Dermis microvascular lymphatic vessel endothelial cell (primary cell): ENCODE measurements at places on chromosomes 3 and 15.

GRCh38 chr15:91541286-91541685 lies 312.2 kb upstream of the SLCO3A1 start:
- no peak for DNase-seq

DNA sequence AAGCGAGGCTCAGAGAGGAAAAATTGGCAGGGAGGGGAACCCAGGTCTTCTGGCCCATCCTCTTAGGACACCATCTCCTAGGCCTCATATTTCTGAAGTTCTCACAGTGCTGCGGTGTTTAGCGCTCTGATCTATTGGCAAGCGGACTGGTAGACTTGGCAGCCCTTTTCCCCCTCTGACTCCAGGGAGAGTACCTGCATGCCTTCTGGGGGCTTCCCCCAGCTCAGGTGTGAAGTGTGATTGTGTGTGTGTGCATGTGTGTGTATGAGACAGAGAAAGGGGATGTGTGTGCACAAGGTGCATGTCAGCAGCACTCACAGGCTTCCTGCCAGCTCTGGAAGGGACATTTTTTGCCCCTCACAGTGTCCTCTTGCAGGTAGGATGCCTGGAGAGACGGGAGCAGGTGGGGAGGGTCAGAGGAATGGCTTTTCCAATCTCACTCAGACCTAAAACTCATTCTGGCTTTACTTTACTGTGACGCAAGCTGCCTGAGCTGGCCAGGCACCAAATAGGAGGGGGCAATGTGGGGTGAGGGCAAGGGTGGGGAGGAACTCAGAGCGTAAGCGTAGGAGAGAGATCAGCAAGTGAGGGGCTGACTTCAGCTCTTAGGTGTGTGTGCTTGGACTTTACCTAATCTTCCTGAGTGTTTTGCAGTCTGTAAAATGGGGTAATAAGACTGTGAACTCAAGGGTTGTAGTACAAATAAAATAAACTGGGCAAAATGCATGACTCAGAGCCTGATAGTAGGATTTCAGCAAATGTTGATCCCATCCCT lies 4.0 kb upstream of the IL17RE start:
- no peak for DNase-seq

DNA sequence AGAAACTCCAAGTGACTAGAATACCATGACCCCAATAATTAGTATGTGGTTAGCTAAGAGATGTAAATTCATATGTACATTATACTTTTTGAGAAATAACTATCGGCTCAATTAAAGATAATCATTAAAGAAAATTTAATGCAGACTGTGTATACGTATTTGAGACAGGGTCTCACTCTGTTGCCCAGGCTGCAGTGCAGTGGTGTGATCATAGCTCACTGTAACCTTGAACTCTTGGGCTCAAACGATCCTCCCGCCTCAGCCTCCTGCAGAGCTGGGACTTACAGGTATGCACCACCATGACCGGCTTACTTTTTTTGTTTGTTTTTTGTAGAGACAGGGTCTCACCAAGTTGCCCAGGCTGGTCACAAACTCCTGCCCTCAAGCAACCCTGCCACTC lies 8.7 kb upstream of the CSTA start:
- no peak for DNase-seq

GRCh38 chr3:19396726-19397125 lies 248.4 kb downstream of the KCNH8 start:
- DNase-seq = no peak

DNA sequence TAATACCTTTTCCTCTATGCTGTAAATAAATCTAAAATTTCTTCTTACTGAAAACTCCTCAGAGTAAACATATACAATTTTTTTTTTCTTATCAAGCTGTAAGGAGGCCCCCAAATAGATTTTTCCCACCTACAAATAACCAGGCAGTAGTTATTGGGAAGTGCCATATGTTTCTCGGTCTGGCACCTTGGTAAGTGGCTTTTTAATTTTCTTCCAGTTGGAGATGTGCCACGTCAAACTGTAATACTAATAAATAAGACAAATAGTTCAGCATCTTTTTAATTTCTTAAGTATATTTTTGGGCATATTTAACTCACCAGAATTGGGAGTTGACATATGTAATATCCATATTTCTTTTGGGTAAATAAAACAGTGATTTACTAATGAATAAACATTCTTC lies 346.3 kb downstream of the DIPK2A start:
- DNase-seq = no peak

DNA sequence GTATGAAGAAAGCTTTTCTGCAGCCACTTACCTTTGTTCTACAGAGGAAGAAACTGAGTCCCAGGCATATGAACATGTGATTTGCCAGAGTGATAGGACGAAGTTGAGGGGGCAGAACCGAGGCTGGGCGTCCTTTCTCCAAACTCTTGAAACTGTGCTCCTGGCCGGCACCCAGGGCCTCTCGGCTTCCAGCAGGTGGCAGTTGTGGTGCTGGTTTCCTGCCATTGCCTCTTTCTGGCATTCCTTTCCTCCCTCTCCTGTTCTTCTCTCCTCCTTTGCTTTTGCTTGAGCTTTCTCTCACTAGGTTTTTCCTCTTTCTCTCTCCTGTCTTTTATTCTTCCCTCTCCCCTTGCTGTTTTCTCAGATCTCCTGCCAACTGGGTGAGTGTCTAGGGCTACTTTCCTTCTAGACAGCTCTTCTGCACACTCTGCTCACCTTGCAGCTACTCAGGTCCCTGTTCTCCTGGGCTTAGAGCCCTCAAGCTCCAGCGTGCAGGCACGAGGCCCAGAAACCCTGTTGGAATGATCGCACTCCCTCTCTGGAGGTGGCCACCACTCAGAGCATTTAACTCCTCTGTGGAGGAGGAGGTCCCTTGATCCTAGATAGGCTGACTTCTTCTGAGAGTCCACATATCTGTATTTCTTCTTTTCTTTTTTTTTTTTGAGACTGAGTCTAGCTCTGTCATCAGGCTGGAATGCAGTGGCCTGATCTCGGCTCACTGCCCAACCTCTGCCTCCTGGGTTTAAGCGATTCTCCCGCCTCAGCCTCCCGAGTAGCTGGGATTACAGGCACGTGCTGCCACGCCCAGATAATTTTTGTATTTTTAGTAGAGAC lies 26.2 kb downstream of the TRAK1 start:
- peak; percentile 38 for DNase-seq

DNA sequence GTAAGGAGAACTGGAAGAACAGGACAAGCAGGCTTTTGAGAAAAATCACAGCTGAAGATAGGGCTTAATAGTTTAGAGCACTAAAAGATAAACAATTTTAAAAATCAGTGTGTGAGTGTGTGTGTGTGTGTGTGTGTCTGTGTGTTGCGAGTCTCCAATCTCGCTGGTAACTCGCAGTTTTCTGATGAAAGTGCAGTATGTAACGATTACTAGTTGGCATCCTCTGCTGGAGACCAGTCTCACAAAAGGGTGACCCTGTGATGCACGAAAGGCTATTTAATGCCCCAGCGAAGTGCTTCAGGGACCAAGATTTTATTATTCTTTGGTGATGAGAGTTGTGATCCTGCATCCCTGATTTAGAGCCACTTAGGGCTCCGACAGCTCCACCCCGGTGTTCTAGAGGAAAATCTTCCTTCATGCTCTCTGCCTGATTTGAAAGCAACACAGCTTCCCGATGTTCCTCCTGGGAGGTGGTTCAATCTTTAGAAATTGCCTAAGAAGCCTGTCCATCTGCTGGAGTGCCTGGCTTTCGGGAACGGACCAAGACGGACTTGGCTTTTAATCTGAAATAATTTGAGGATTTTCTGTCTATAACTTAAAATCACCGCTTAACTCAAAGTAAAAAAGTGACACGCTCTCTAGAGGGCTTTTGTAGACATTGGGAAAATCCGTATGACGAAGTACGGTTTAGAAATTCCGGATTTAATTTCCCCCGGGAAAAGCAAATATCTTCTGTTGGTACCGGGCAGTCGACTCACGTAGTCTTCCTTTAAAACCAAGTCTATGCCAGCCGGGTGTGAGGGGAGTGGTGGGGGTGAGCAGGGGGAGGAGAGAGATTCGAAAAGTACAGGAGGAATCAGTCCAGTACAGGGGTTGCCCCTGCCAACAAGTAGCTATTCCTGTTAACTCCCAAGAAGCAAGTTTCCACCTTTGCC lies 1.1 kb upstream of the ALCAM start:
- DNase-seq = no peak

DNA sequence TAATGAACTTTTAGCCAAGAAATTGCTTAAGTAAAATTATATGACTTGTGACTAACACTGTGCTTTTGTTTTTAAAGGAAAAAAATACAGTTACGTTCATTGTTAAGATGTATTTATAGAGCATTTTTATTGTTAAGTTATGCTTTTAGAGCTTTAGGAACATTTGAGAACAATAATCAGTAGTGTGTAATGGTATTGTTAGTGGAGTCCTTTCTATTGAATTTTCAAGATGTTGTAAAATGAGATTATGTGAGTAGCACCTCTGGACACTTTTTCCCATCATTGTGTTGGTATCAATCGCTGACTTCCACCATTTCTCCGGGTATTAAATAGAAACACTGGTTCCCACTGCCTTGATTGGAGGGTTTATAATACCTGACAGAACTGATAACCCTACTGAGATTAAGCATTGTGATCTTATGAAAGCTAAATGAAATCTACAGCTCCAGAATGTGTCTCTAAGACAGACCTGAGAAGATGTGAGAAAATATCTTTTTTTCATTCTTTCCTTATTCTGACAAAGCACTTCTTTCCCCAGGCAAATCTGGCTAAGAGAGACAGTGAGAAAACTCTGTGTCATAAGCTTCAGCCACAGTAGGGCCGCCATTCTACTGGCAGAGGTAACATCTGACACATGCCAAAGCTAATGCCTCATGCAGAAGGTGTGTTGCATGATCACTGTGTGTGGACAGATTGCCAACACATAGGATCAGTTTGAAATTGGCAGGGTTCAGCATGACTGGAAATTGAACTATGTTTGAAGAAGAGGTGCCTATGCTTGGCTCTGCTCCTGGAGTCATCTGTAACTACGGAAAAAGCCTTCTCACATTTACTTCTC lies 610.8 kb downstream of the MECOM start:
- DNase-seq = no peak

DNA sequence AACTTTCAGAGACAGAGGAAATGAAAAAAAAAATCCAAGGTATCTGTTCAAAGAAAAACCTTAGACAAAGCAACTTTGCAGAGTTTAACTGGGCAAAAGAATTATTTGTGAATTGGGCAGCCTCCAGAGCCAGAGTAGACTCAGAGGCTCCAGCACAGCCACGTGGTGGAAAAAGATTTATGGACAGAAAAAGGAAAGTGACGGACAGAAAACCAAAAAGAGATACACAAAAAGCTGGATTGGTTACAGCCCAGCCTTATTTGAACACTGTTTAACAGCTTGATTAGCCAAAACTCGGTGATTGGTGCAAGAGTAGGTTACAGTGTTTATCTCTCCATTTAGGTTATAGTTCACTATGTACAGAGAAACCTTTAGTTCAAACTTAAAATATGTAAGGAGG lies 23.7 kb upstream of the GPD1L start:
- no peak for DNase-seq

DNA sequence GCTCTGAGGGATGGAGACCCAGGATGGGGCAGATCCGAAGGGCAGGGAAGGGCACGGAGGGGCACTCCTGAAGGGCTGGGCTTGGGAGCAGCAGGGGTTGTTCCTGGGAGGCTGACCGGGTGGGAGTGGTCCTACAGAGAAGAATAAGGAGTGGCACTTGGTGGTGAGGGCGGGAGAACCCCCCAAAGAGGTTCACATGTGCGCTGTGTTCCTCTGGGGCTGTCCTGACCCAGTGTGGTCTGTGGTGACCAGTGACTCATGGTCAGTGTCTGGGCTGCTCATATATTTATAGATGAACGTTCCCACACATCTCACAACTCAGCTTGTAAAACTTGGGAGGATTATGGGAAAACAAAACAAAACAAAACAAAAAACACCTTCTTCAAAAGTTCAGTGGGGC lies 10.0 kb downstream of the TRPM1 start:
- DNase-seq = no peak

DNA sequence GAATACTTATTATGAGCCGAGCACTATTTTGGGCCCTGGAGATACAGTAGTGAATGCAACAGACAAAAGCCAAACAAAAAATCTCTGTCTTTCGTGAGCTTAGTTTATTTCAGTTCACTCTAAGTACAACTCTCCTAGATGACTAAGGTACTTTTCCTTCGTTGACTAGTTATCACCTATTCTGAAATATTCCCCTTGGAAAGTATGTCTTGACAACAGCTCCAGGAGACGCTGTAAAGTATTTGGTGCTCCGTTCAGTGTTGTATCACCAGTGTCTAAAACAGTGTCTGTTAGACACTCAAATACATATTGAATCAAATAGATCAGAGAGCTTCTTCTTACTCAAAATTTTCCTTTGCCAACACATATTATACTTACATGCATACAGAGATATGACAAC lies 119.6 kb downstream of the TFDP2 start:
- DNase-seq = no peak

- no peak for DNase-seq
These were observed 18.9 kb downstream of the IL16 start for GRCh38 chr15:81215531-81215930.

- DNase-seq = no peak
These were observed 120.7 kb downstream of the ANP32A start for GRCh38 chr15:68699881-68700454.

DNA sequence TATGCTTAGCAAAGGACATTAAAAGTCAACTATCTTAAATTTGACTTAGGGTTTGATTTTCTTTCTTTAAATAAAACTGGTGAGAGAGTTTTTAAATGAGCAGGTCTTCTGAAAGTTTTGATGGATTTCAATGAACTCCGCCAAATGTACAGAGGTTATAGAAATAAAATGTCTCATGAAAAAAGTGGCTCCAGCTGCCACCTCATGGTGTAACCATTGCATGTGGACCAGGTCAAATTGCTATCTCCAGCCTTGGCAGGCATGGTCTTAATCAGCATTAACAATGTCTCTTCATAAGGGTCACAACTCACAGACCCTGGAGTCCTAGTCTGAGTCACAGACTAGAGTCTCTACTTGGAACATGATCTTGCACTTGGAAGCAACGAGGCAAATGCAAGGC lies 182.3 kb downstream of the ADAMTS17 start:
- DNase-seq = no peak
